CD8-positive, alpha-beta T cell (primary cell): ENCODE measurements at places on chromosomes 7 and 10.

GRCh38 chr7:7566651-7567611, at the start of gene MIOS:
Gene MIOS (plus strand): TSS chr7:7566884. CDS start chr7:7572476, 5,592 bp downstream.
- peak; percentile 65 for DNase-seq

GRCh38 chr10:103837370-103838069, 17.9 kb downstream of the SH3PXD2A start:
- DNase-seq: no peak

DNA sequence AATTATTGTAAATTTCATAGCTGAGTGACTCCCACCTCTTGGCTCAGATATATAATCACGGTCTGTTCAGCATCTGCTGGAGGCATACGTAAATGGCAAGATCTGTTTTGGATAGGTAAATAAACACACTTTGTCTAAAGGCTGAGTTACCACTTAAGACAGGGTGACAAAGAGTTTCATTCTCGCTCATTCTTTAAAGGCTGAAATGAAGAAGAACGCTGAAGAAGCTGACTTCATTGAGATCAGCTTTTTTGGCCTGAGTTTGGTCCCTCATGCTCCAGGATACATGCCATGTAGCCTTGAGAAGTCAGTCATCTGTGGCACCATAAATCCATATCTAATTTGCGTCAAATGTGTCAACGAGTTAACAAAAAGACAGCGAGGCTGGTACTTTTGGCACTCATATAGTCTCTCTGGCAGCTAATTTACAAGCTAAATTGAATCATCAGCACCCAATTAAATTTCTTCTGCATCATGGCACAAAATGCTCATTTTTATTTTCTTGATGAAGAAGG, 309.9 kb downstream of the GPAM start:
- no peak for DNase-seq

DNA sequence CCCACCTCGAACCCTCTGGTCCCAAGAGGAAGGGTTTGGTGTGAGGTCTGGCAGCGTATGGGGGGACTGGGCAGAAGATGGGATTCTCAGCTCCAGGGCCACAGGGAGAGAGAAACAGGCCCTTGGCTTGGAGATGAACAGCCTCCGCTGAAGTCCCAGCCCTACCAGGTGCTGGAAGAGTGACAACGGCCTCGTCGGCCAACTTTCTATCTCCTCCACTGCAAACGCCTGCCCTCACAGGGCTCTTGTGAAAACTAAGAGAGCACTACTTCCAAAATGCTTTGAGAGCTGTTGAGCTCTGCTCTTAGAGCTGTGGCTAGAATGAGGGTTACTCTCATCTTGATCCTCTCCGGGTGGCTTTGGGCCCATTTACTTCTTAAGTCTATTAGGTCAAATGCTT, 63.5 kb downstream of the AFAP1L2 start:
- no peak for DNase-seq

DNA sequence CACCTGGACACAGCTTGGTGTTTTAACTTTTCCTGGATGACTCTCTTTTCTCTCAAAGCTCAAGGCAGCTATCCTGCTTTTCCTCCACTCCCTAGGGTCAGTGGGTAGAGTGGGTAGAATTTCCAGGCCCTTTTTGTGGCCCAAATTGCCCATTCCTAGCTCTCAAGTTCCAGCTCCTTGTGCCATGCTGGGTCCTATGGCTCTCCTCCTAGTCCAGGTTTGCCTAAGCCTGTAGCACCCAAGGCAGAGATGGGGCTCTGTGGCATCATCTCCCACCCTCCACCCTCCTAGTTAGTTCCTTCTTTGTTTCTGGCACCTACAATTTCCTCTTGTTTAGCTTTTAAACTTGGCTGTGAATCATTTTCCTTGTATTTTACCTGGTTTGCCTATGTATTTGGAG, 9.7 kb downstream of the CPA4 start:
- no peak for DNase-seq

GRCh38 chr10:70598857-70599295, 3.7 kb downstream of the PRF1 start:
- no peak for DNase-seq

DNA sequence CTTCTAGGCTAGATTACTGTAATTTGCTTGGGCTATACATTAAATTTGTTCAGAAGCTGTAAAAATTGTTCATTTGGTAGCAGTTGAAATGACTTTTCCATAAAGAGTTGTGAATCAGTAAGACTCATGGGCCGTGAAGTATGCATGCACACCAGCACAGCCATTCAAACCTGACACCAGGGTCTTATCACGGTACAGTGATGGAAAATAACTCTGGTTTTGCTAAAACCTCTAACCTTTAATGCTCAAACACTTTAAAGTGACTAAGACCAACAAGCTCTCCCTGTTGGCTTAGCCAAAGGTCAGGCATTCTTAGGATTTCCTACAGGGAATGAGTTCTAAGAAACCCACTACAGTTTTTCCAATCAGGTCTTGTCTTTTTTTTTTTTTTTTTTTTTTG, 11.5 kb downstream of the ARL3 start:
- no peak for DNase-seq

DNA sequence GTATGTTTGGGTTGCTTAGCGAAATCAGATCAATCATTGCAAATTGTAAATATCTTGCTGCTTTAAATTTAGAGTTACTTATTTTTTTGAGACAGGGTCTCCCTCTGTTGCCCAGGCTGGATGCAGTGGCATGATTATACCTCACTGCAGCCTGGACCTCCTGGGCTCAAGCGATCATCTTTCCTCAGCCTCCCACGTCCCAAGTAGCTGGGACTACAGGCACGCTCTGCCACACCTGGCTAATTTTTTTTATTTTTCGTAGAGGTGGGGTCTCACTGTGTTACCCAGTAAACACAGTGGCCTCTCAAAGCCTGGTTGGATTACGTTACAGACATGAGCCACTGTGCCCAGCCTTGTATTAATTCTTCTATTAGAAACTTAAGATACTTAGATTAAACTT, 1.7 kb downstream of the VDAC2 start:
- no peak for DNase-seq

DNA sequence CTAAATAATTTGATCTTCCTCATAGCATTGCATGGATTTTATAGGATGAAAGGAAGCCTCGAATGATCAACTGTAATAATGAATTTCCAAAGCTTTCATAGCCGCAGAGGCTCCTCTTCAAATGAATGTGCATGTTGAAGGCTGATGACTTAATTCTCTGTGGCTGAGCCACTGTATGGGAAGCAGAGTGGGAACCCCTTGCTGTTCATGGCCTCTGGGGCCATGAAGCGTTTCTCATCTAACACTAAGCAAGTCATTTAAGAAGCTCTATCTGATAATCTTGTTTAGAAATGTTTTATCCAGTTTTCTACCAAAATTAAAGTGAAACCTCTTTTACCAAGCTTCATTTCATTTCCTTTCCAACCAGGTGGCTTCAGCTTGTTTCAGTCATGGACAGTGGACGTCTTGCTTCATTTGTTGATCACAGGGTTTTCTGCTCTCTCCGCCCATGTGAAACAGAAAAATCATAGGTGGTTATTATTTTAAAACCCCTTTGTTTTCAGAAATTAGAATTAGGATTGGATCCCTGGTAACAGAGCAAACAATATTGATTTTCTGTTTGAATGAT, 10.3 kb upstream of the ADARB2 start:
- no peak for DNase-seq

GRCh38 chr10:111086574-111086973, 9.7 kb downstream of the ADRA2A start:
- no peak for DNase-seq

DNA sequence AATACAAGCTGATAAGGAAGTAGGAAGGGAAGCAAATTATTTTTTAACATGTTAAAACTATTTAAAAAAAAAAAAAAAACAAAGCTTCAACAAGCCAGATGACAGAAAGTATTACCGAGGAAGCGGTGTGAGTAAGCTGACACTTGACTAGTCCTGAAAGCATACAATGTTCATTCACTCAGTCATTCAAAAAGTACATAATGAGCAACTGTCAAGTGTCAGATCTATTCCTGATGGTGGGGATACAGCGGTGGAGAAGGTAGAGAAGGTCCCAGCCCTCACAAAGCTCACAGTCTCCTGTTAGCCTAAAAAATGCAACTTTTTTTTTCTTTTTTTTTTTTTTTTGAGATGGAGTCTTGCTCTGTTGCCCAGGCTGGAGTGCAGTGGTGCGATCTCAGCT, 40.0 kb downstream of the RAPGEF5 start:
- DNase-seq: no peak

DNA sequence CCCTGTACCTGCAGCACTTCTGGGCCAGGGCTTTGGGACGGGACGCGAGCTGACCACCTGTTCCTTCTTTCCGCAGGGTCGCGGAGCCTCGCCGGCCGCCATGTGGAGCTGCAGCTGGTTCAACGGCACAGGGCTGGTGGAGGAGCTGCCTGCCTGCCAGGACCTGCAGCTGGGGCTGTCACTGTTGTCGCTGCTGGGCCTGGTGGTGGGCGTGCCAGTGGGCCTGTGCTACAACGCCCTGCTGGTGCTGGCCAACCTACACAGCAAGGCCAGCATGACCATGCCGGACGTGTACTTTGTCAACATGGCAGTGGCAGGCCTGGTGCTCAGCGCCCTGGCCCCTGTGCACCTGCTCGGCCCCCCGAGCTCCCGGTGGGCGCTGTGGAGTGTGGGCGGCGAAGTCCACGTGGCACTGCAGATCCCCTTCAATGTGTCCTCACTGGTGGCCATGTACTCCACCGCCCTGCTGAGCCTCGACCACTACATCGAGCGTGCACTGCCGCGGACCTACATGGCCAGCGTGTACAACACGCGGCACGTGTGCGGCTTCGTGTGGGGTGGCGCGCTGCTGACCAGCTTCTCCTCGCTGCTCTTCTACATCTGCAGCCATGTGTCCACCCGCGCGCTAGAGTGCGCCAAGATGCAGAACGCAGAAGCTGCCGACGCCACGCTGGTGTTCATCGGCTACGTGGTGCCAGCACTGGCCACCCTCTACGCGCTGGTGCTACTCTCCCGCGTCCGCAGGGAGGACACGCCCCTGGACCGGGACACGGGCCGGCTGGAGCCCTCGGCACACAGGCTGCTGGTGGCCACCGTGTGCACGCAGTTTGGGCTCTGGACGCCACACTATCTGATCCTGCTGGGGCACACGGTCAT, 13.3 kb downstream of the GPR146 start:
- no peak for DNase-seq
